Renal cortex interstitium (tissue), 15 donors: ENCODE measurements at places on chromosomes 2 and 18. TPM values are rescaled to one million over a fixed set of nuclear protein-coding genes. Genes with fewer than 3 reads are reported as not detected.

- DNase-seq: no peak
Measured at GRCh38 chr2:95041060-95041823, 15.7 kb downstream of the MAL start.

Gene HOXD1
- polyA plus RNA-seq: 12.4 TPM

Gene AQP4
- polyA plus RNA-seq: 0.72 TPM

Gene LRATD1
- polyA plus RNA-seq: 23.4 TPM

DNA sequence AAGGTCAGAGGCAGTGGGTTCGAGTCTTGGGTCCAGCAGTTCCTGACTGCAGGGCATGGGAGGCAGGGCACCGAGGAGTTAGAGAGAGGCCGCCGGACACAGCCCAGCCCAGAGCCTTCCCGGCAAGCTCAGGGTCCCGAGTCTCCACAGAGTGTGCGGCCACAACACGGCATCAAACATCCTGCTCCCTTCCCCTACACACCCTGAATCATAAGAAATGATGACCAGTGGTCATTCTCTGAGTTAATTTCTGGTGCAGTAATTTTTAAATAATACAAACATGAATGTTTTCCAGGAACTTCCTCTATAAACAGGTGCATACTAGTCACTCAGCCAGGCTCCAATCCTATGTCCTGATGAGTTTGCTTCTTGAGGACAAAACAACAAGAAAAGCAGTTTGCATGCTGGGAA, 118.0 kb downstream of the PXDN start:
- DNase-seq: no peak

- DNase-seq: no peak
Measured at GRCh38 chr2:28666496-28667184, 85.0 kb upstream of the PPP1CB start.

GRCh38 chr2:238097201-238097987, 2.7 kb upstream of the ESPNL start:
- DNase-seq: no peak
